ENCODE measurements at places on chromosomes 5 and 9. TPM values are rescaled to one million over a fixed set of nuclear protein-coding genes. Genes with fewer than 3 reads are reported as not detected.
A peak's percentile ranks its signal among the peaks of the same experiment; 100 is the strongest.

Gene SPATA6L
- total RNA-seq = 0.47 TPM

Gene TAF1L
- total RNA-seq = not detected

Gene SPZ1
- total RNA-seq = not detected

GRCh38 chr9:109295221-109296130 is 25.4 kb downstream of the EPB41L4B start:
- H3K27ac ChIP-seq = no peak overlapping the region
- H3K36me3 ChIP-seq = no peaks in the 10 kb centered on the region
- DNase-seq = no peak
- no peaks in the 10 kb centered on the region for H3K27me3 ChIP-seq
- no peak overlapping the region for H3K4me3 ChIP-seq

Gene CTXN3
- total RNA-seq = not detected

DNA sequence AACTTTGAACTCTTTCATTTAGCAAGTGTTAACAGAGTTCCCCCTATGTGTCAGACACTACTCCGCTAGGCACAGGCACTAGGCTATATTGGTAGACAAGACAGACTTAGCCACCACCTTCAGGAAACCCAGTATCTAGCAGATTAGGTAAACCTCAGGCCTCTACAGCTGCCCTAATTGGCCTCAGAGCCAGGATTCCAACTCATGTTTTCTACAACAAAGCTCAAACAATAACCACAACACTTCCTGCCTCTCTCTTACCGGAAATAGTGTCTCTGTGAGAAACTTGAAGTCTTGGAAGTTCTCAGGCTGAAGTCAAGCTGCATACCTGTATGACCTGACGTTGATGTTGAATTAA is 116.6 kb upstream of the SLC44A1 start:
- DNase-seq = peak; percentile 68
- H3K4me3 ChIP-seq = no peak overlapping the region
- H3K27me3 ChIP-seq = no peaks in the 10 kb centered on the region
- peak overlapping the region; percentile 50 for H3K27ac ChIP-seq
